ENCODE measurements at places on chromosomes 4 and X.

DNA sequence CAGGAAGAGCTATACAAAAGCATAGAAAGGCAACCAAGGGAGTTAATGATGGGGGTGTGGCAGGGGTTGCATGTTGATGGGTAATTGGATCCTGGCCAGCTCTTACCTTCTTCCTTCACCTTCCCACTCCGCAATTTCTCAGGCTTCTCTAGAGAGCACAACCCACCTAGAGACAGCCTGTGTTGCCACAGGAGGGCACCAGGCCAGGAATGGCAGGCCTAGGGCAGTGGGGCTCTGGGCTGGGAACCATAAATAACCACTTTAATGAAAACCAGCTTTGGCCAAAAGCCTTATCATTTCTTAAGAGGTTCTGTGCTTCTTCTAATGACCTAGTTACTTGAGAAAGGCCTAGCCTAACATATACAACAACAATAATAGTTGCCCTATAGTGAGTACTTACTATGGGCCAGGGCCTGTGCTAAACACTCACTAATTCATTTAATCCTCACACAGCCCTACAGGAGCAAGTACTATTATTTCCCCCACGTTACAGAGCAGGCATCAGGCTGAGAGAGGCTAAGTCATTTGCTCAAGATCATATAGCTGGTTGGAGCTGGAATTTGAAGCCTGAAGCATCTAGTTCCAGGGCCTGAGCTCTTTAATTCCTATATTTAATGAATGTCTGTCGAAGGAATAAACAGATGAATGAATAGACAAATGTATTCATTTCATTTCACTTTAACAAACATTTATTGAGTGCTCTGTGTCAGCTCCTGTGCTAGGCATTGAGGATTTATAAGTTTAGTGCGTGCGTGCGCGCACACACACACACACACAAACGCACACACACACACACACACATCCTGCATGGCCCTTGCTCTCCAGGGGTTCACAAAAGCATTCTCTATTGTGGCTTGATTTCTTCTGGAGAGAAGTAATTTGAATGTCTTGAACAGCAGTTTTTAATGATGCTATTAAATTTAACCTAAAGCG is 66.8 kb downstream of the RTL9 start:
- no peak for DNase-seq

- DNase-seq = no peak
Observed at GRCh38 chr4:81523672-81524327, 52.1 kb upstream of the RASGEF1B start.

GRCh38 chrX:53044995-53045394 is 3.6 kb upstream of the GPR173 start:
- DNase-seq = no peak

- no peak for DNase-seq
Observed at GRCh38 chr4:142098900-142099545, 462.6 kb downstream of the IL15 start.

- no peak for DNase-seq
Observed at GRCh38 chr4:108902769-108903168, 139.9 kb upstream of the ETNPPL start.

- DNase-seq = no peak
Observed at GRCh38 chrX:45006002-45006800, 133.2 kb downstream of the KDM6A start.

- DNase-seq = no peak
Observed at GRCh38 chr4:153757407-153757806, 2.4 kb downstream of the RNF175 start.

Measured in hematopoietic multipotent progenitor cell treated with erythropoietin and hydrocortisone succinate and interleukin-3 and kit ligand, for 4 days (in vitro differentiated cells).